WTC11 (cell line): ENCODE measurements at places on chromosomes 4 and X. TPM values are rescaled to one million over a fixed set of nuclear protein-coding genes. Genes with fewer than 3 reads are reported as not detected.

Gene HS6ST2
- 6.9 to 8.1 TPM (median 7.3 TPM) in 3 replicates for total RNA-seq

Gene NXF2
- total RNA-seq: 0.11 TPM in 2 of 3 replicates, not detected in the other

Gene PGAM4
- 0.46 TPM in 1 of 3 replicates, not detected in the others for total RNA-seq

Gene F11
- 1.6 to 1.9 TPM (median 1.6 TPM) in 3 replicates for total RNA-seq

DNA sequence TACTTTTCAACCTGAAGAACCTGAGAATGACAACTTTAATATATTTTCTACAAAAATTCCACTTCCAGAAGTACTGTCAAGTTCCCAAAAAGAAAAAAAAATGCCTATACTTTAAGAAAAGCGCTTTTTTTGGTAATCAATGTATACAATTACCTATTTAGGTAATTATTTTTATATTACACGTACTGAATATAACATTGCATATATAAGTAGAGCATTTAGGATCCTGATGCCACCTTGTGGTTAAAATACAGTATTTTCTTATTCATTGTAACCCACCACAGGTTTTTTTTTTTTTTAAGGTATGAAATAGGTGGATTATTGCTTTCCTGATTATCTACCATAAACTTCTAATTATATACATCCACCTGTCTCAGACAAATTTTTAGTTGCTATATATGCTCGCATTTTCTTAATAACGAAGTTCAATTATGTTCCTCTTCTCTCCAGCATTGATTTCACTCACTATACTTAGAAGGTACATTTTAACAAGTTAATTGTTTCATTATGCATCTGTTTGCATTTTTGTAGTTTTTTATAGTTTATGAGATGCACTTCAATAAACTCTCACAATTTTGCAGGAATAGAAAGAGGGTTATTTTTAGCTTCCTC lies 5.2 kb downstream of the MAP9 start:
- H3K27ac ChIP-seq: no peak overlapping the region
- H3K4me1 ChIP-seq: peaks cover 16% of the 10 kb centered on the region
- no peak overlapping the region for H3K4me3 ChIP-seq
- H3K27me3 ChIP-seq: no peaks in the 10 kb centered on the region
- DNase-seq: no peak

- peaks cover 9% of the 10 kb centered on the region; the same call in 1 of the 2 replicates for H3K27me3 ChIP-seq
- DNase-seq: peak; percentile 69
- no peak overlapping the region for H3K27ac ChIP-seq
- no peak overlapping the region for H3K4me3 ChIP-seq
- H3K36me3 ChIP-seq: no peaks in the 10 kb centered on the region
- H3K4me1 ChIP-seq: peaks cover 25% of the 10 kb centered on the region
Measured at GRCh38 chrX:40539214-40540142, 41.3 kb upstream of the ATP6AP2 start.

GRCh38 chr4:3791910-3792542 lies 25.8 kb downstream of the ADRA2C start:
- peaks cover 7% of the 10 kb centered on the region for H3K27me3 ChIP-seq
- H3K27ac ChIP-seq: no peak overlapping the region; the same call in 1 of the 2 replicates
- H3K4me3 ChIP-seq: no peak overlapping the region
- DNase-seq: peak; percentile 92
- H3K4me1 ChIP-seq: peaks cover 7% of the 10 kb centered on the region
- H3K36me3 ChIP-seq: 0 out of 2 replicates have a peak, but pooled peaks cover 4% of the 10 kb centered on the region

DNA sequence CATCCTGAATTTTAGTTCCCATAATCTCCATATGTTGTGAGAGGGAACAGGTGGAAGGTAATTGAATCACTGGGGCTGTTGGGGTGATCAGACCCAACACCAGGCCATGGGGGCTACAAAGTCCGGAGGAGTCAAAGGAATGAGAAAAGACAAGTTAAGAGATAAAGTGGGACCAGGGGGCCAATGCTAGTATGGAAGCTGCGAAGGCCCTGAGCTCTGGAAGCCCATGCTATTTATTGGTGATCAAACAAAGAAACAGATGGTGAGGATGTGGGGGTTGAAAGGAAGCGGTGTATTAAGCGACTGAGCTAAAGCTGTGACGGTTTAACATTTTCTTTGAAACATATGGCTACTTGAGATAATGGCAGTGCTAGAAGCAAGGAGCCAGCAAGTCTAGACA lies 132.8 kb downstream of the PDGFC start:
- no peak overlapping the region for H3K4me3 ChIP-seq
- peaks cover 48% of the 10 kb centered on the region for H3K36me3 ChIP-seq
- no peaks in the 10 kb centered on the region for H3K4me1 ChIP-seq
- DNase-seq: no peak
- H3K27me3 ChIP-seq: peaks cover 3% of the 10 kb centered on the region; the same call in 1 of the 2 replicates
- H3K27ac ChIP-seq: no peak overlapping the region

GRCh38 chrX:86148024-86148511 lies at the start of gene DACH2:
TSS of gene DACH2 (plus strand) at chrX:86148451.
- peaks cover 36% of the 10 kb centered on the region for H3K4me1 ChIP-seq
- no peaks in the 10 kb centered on the region for H3K36me3 ChIP-seq
- peak within 1 kb of the TSS; percentile 74; the same call in 1 of the 2 replicates for H3K27ac ChIP-seq

- H3K4me3 ChIP-seq: no peak overlapping the region
- no peaks in the 10 kb centered on the region for H3K4me1 ChIP-seq
- H3K27ac ChIP-seq: no peak overlapping the region
- DNase-seq: peak; percentile 17
Measured at GRCh38 chr4:154559494-154560418, 3.1 kb upstream of the FGB start.

- H3K36me3 ChIP-seq: no peaks in the 10 kb centered on the region
- H3K27ac ChIP-seq: no peak overlapping the region
- no peaks in the 10 kb centered on the region for H3K27me3 ChIP-seq
- H3K4me1 ChIP-seq: no peaks in the 10 kb centered on the region
- no peak for DNase-seq
Measured at GRCh38 chr4:74624351-74625151, 169.8 kb downstream of the BTC start.

DNA sequence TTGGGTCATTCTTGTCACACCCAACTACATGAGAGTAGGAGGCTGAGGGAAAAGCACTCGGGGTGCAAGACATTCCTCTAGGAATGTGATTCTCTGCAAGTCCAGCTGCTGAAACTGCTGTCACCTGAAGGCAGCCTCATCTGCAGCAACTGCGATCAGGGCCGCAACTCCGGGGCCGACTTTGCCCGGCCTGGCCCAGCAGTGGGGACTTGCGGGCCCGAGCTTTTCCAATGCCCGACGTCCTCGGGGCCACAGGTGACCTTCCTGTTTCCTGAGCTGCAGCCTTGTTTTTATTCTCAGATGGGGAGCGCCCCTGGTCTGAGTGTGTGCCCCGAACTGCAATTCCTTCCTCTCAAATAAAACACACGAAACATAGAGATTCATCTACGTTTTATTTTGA lies 104.7 kb upstream of the NKX1-1 start:
- H3K36me3 ChIP-seq: no peaks in the 10 kb centered on the region
- no peak overlapping the region for H3K4me3 ChIP-seq
- H3K27ac ChIP-seq: no peak overlapping the region
- DNase-seq: no peak
